Stimulated activated naive CD8-positive, alpha-beta T cell treated with anti-CD3 and anti-CD28 coated beads, Interleukin-15, Interleukin-2, amounts not matched to agents 100 U/mL and 50 U/mL, for 24 hours (primary cell): ENCODE measurements at places on chromosomes 11 and 22.

- DNase-seq = no peak
Measured at GRCh38 chr11:58832056-58832645, 12.4 kb downstream of the GLYATL2 start.

- no peak for DNase-seq
Measured at GRCh38 chr11:104129145-104129544, 34.8 kb downstream of the PDGFD start.

GRCh38 chr22:31103899-31104694, 3.3 kb downstream of the SELENOM start:
- no peak for DNase-seq

DNA sequence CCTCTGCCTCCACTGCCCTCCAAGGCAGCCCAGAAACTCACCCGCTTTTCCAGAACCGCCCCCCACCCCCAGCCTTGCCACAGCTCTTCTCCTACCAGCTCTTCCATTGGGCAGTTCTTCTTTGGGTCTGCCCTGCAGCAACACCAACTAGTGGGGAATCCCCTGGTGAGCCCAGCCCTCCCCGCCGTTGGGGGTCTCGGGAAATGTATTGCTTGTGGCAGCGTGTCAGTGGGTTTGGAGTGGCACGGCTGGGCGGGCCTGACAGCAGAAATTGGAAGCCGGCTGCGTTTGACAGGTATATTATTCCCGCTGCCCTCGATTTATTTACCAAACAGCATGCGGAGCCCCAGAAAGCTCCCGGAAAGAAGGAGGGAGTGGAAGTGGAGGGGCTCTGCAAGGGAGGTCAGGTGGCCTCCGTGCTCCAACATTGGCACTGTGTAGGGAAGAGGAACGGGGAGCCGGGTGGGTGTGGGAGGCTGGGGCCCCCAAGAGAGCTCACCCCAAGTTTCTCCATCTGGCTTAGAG, 65.2 kb upstream of the NECTIN1 start:
- no peak for DNase-seq

DNA sequence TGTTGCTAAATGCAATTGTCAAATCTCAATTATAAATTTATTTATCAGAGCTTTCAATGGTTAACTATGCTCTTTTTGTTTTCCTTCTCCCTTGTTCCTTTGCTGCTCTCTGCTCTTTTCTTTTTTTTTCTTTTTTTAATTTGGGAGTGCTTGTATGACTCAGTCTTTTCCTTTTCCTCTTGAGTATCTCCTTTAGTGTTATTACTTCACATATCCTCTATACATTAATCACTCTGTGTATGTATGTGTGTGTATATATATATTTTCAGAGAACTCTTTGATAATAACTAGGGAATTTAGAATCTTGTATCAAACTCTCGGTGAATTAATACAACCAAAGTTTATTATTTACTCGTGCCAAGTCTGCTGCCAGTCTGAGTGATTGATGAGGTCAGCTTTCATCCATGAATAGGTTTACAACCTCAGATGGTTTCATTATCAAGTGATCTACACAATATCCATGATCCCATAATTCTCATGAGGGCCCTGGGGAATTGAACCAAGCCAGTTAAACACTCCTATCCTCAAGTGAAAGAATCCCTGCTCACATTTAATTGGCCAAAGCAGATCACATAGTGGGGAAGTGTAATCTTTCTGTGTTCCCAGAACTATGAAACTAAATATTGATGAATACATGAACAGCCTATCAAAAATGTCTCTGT, 743.4 kb upstream of the CNTN5 start:
- DNase-seq = no peak
